ENCODE measurements at places on chromosomes 7 and 10.
A peak's percentile ranks its signal among the peaks of the same experiment; 100 is the strongest.

DNA sequence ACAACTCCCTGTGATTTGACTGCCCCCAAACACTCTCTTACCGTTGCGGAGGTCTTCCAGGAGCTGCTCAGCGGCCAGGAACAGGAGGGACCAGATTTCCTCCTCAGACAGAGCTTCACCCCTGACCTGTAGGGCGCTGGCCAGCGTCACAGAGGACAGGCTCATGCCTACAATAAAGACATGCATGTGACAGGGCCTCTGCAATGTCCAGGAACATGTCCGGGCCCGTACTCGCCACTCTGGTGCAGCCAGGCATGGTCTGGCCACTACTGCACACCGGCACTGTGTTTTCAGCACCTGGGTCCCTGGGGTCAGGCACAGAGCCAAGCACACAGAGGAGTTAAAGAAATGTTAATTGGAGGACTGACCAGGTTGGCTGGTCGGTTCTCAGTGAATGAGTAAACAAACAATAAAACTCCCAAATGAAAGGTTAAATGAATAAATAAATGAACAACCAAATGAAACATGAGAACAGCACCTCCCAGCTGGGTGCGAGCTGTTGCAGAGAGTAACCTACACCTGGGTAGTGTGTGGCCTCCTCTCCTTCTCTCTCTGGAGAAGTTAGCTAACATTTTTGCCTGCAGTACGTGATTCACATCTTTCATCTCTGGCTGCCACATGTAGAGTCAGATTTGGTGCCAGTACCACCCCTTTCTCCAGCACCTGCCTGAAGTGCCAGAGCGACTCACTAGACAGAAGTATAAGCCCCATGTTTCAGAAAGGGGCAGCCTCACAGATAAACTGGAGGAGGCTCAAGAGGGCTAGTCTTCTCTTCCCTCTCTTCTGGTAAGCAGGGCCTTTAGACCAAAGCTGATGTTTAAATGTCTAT is 22.8 kb downstream of the FRMPD2 start:
- DNase-seq: no peak

DNA sequence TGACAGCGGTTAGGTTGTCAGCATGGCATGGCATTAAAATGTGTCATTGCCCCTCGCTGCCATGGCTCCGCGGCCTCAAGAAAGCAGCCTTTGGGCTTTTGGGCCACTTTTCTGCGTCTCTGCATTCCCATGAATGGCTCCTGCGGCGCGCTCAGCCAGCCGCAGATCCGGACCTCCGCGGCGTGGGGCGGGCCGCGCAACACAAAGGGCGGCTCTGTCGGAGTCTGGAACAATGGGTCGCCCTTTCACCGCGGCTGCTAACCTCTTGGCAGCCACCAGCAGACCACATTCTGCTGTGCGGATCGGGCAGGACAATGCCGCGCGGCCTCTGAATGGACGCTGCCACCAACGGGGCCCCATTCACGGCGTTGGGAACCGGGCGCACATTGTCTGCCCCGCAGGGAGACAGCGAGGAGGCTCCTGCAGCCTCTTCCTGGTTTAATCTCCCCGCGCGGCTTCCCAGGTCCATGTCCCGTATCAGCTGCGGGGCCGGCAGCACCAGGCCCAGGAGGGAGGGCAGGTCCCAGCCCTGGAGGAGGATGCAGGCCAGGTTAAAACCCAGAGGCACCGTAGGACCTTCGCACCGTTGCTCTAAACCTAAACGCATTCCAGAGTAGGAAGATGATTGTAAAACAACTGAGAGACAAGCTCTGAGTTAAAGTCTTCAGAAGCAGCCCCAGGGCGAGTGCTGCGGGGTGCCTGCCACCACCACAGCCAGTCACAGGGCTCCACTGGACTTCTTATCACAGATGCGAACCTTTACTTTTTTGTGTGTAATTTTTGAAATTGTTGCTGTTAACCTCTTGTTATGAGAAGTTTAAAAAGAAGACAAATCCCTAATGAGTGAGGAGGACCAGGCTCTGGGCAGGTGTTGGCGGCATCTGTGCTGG is 71.6 kb downstream of the NKX6-2 start:
- DNase-seq: no peak

- peak; percentile 91 for DNase-seq
Observed at GRCh38 chr10:27192284-27192683, 37.1 kb downstream of the MASTL start.

- no peak for DNase-seq
Observed at GRCh38 chr7:43461349-43462024, 121.4 kb upstream of the STK17A start.

DNA sequence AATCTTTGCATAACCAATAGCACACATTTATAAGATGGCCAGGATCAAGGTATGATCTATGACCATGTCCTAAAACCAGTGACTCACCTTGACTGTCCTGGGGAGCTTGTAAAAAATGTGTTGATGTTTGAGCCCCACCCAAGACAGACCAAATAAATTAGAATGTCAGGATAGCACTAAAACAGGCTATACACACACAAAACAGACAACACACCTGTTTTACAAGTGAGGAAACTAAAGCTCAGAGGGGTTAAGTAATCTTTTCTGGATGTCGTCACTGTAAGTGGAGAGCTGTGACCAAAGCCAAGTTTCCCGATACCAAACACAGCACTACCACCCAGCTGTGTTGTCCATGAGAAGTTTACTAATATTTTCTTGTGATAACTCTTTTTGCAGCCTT is 84.5 kb downstream of the AVL9 start:
- DNase-seq: no peak

GRCh38 chr7:134645935-134646334 is 718 bp upstream of the BPGM start:
- DNase-seq: peak; percentile 51

DNA sequence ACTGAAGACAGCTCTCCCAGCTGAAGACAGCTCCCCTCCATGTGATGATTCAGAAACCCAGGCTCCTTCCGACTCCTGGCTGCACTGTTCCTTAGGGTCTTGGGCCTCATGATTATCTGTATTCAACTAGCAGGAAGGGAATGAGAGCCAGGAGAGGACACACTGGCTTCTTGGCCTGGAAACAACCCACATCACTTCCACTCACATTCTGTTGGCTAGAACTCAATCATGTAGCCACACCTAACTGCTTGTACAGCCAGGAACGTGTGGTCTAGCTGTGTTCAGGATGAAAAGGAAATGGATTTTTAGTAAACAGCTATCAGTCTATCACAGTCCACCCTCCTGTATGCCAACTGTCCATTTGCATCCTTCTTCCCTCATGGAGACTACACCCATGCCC is 30.5 kb upstream of the XPNPEP1 start:
- DNase-seq: no peak

GRCh38 chr10:48404646-48405045 is 98.2 kb downstream of the MAPK8 start:
- DNase-seq: no peak

DNA sequence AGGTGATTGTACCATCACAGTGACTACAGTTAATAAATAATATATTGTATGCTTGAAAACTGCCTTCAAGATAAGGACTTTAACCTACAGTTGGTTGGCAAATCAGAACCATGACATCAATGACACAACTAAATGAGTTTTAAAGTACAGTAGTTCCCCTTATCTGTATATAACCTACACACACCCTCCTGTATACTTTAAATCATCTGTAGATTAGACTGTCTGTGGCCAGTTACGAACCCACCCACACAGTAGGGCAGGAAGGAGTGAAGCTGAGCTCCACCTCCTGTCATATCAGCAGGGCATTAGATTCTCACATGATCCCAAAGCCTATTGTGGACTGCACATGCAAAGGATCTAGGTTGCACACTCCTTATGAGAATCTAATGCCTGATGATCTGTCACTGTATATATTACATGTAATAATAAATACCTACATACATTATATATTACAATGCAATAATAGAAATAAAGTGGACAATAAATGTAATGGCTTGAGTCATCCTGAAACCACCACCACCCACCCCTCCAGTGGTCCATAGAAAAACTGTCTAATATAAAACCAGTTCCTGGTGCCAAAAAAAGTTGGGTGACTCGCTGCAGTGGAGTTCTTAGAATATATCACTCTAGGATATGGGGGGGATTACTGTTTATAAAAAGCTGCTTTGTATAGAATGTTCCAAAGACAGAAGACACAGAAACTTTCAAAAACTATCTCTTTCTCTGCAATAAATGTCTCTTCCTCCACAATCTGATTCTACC is 5.6 kb downstream of the TPK1 start:
- DNase-seq: peak; percentile 35

GRCh38 chr10:130045801-130046321 is 64.8 kb downstream of the C10orf143 start:
- DNase-seq: no peak

GRCh38 chr7:151925446-151926335 is 30.6 kb upstream of the GALNTL5 start:
- DNase-seq: no peak

- DNase-seq: no peak
Observed at GRCh38 chr7:39614299-39614698, 9.1 kb upstream of the RALA start.

DNA sequence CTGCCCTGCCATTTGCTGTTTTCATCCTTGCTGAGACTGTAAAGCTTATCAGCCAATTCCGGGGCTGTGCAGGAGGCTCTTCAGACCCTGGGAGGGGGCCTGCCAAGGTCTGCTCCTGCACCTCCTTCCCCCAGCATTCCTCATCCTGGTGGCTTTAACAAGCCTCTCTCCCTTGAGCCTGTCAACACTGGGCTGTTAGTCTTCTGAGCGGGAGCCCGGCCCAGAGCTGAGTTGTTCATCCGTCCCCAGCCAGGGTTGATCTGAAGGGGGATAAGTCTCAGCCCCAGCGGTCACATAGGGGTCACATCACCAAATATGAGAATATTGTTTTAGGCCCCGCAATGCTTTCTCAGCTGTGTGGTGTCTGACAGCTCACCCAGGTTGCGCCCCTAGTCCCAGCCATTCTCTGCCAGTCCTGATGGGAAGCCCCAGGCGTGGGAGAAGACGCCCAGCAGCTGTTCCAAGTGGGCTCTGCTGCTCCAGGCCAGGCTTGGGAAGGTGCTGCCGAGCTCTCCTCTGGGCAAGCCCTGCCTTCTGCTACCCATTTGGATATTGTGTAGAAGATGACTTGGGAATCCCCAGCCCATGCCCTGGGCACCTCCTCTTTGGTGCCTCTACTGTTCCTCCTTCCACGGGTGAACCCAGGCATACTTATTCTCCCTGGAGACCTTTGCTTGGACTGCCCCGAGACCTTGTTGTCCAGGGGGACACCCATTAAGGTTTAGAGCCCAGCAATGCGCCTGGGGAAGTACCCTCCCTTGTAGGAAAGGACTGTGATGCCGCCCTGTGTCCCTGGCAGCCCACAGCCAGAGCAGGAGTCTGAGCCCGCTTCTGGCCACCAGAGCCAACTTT is 23.5 kb upstream of the TRIM8 start:
- no peak for DNase-seq

DNA sequence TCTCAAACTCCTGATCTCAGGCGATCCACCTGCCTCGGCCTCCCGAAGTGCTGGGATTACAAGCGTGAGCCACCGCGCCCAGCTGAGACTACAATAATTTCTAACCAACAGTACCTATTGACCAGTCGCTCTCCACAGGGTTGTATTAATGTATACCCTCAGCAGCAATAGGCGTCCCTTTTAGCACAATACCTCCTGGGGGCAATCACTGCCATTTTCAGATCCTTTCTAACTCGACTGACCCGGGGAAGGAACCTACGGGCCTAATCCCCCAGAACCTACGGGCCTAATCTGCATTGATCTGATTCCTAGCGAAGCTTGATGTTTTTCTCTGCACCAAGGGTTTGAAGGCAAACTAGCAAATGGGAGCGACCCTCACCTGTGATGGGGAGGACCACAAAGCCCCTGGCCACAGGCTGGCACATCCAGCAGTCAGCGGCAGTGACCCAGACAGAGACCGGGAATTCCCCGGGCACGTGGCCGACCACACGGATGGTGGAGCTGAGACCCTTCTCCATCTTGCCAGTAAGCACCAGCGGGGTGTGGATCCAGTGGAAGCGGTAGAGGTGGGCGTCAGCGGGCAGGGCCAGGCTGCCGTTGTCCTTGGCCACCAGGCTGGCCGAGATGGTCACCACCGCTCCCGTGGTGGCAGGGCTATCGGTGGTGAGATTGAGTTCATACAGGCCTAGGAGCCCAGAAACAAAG is 6.9 kb downstream of the TMEM130 start:
- DNase-seq: no peak

DNA sequence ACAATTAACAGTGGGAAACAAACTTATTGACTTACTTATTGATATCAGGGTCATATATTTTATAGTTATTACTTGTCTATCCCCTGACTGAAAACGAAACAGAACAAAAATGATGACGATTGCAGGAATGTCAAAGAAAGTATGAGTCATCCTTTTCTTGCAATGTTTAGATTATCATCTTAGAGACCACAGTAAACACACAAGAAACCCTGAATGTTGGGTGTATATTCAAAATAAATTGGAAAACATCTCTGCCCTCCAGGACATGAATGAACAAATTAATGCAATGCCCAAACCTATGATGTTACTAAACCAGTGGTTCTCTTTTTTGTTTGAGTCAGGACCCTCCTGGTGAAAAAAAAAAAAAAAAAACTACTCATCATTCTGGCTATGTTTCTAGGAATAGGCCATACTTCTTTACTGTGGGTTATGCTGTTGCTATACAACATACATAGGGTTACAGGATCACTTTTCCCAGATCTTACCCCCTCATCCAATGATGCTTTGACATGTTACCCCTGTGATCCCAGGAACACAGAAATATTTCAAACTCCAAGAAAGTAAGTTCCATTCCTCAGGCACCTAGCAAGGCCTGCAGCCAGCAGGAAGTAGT is 623.4 kb upstream of the IGFBP3 start:
- DNase-seq: peak; percentile 64

DNA sequence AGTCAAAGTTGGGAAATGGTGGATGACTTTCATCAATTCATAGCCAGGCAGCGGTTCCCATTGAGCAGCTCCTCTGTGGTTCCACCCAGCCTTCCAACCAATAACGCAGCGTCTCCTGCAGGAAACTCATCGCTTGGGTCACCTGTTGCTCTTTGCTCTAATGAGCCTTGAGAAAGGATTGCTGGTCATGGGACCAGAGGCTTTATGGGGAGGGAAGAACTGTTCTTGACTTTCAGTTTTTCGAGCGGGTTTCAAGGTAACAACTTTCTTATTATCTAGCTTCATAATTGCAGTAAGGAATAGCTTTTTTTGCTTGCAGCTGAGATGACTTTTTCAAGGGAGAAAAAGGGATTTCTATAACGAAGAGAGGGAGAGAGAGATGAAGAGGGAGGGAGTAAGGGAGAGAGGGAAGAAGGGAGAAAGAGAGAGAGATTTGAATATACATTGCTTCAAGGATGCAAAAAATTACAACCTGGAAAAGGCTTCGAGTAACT is 405 bp upstream of the ENTPD1 start:
- DNase-seq: peak; percentile 40

DNA sequence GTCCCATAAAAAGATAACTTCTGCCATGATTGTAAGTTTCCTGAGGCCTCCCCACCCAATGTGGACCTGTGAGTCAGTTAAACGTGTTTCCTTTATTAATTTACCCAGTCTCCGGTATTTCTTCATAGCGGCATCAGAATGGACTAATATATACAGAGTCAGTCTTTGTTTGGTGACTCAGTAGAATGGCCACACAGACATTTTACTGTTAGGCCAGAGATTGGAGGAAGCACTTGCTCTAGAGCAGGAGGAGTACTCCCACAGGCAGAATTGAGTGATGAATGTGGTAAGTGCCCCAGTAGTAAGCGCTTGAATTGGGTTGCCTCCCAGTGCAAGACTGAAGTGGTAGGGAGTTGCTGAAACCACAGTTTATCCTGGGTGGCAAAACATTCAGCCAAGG is 149.5 kb upstream of the SMIM30 start:
- DNase-seq: no peak

- no peak for DNase-seq
Observed at GRCh38 chr10:80484676-80485075, 30.6 kb downstream of the TSPAN14 start.

GRCh38 chr10:38025283-38025682 is 14.8 kb downstream of the ZNF33A start:
- DNase-seq: no peak

GRCh38 chr10:16425449-16425848 is 11.4 kb upstream of the PTER start:
- DNase-seq: peak; percentile 17
